DMS153 (cell line): ENCODE measurements at places on chromosomes 2 and 18.
A peak's percentile ranks its signal among the peaks of the same experiment; 100 is the strongest.

GRCh38 chr2:112166806-112167499 lies 28.8 kb downstream of the FBLN7 start:
- no peak for DNase-seq

DNA sequence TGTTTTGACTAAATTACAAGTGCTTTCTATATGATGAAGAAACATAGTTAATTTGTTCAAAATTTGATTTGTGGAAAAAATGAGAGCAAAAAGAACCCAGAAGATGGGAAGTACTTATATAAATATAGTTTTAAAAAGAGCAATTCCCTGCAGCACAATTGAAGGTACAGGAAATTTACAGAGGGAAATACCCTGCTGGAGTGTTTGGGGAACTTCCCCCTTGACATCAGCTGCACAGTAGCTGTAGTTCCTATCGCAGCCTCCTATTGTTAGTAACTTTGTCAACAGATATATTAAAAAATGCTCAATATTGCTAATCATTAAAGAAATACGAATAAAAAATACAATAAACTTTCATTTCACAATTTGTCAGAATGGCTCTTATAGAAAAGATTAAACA lies 1118.8 kb upstream of the ZEB2 start:
- no peak for DNase-seq

DNA sequence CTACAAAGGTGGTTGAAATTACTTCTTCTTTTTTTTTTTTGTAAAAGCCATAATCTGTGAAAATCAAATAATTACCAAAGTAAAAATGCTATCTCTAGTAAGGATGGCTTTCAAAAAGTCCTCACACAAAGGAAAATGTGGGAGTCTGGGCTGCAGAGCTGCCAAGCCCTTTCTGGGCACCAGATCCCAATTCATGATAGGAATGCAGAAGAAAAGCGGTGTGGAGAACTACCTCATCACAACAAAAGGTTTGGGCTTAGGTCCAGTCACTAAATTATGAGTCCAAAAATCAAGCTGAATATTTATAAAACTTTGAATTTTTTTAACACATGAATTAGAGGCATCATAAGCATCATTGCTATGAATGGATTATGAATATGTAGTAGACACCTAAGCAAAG lies 30.8 kb upstream of the EPHA4 start:
- no peak for DNase-seq

GRCh38 chr2:7745369-7745768 lies 828.2 kb downstream of the RNF144A start:
- DNase-seq: peak; percentile 23

DNA sequence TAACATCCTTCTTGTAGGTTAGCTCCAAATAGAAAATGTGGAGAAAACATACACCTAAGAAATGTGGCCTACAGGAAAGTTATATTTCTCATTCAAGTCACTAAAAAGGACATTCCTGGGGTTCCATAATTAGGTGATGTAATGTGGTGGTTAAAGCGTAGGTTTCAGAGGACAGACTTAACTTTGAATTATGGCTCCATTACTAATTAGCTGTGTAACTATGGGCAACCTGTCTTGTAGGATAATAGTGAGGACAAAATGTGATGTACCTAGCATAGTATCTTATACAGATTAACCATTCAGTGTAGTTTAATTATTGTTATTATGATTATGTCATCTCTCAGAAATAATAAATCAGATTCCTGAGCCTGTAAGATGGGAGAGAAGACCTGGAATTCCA lies 602.5 kb downstream of the TSN start:
- no peak for DNase-seq

DNA sequence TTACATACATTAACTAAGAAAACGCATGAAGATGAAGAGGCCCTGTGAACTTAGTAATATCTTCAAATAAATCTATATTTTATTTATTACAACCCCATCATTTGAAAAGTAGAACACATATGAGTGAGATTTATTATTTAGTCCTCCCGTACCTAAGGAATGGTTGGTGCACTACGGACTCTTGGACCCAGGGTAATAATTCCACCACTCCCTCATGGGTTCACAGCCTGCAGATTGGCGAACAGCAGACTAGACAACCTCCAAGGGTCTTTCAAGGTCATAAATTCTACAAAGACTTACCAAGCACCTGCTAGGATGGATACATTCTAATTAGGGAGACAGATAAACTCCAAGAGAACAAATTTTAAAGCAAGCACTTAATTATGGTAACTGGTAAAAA lies 51.6 kb downstream of the GALNT14 start:
- DNase-seq: no peak

GRCh38 chr2:230905448-230906421 lies 19.3 kb downstream of the GPR55 start:
- no peak for DNase-seq

- no peak for DNase-seq
These were observed 2.5 kb downstream of the TMBIM1 start for GRCh38 chr2:218289639-218290315.

GRCh38 chr2:6906165-6906741 lies 11.0 kb upstream of the RNF144A start:
- peak; percentile 8 for DNase-seq

GRCh38 chr18:63187791-63188460 lies 131.6 kb downstream of the BCL2 start:
- no peak for DNase-seq

DNA sequence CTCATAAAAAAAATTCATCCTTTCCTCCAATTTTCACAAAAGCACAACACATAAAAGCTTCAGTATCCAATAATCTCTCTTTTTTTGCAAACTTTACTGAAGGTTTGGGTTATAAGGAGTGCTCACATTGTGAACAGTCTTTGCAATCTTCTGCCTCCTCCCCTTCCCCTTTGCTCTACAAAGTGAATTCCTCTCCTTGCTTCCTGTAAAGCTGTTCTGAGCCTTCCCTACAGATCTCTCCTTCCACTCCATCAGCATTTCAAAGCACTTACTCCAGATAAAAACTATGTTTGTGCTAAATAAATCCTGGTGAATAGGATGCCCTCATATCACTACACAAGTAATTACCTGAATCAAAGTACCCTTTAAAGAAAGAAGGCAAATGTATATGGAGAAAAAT lies 4.6 kb upstream of the PDK1 start:
- DNase-seq: no peak

- DNase-seq: no peak
These were observed 148.8 kb downstream of the SMAD7 start for GRCh38 chr18:48801728-48802542.

DNA sequence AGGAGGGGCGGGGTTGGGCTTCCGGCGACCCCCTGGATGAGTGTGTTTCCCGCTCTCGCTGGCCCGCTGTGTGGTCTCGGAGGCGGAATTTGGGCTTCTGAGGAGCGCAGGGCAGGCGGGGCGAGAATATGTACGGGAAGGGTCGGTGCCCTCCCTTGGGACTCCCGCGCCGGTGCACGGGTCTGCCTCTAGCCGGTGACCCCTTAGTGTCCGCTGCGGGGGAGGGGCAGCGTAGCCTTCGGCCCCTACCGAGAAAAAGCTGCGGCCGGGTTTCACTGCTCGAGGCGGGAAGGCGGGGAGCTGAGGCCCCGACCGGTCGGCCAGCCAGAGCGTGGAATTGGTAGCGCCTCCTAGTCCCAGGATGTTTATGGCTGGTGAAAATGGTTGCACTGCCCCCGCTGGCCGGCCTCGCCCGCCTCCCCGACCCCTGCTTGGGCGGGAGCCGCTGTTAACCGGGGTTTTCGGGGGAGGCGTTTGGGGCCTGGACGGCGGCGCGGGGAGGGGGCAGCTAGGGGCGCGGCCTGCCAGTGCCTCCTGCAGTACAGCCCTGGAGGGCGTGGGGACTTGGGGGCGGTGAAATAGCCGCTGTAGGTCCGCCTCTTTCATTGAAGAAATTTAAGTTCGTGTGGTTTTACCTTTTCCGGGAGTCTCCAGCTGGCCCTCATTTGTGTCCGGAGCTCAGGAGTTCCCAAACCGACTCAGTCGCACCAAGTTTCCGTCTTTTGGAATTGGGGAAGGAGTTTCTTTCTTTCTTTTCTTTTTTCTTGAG lies at the start of gene UGP2:
Gene UGP2, plus strand, starts transcription at position 643 of the 769 bp plus-strand sequence. CDS start 290 bp downstream, outside the sequence.
- peak; percentile 75 for DNase-seq

GRCh38 chr2:11056614-11057013 lies 98.7 kb upstream of the SLC66A3 start:
- DNase-seq: peak; percentile 46

DNA sequence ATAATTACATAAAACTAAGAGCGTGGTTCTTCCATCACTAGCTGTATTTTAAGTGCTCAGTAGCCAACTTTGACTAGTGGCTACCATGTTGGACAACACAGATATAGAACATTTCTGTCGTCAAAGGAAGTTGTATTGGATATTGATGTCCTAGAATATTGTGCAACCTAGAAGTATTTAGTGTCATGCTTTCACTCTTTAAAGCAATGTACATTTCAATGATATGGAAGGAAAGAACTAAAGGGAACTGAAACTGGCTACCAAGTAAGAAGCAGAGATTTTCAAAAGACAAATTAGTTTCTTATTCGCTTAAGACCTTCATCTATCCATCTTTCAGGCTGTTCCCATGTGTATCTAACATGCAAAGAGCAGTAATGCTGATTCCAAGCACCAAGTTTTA lies 85.4 kb upstream of the EML6 start:
- DNase-seq: no peak

DNA sequence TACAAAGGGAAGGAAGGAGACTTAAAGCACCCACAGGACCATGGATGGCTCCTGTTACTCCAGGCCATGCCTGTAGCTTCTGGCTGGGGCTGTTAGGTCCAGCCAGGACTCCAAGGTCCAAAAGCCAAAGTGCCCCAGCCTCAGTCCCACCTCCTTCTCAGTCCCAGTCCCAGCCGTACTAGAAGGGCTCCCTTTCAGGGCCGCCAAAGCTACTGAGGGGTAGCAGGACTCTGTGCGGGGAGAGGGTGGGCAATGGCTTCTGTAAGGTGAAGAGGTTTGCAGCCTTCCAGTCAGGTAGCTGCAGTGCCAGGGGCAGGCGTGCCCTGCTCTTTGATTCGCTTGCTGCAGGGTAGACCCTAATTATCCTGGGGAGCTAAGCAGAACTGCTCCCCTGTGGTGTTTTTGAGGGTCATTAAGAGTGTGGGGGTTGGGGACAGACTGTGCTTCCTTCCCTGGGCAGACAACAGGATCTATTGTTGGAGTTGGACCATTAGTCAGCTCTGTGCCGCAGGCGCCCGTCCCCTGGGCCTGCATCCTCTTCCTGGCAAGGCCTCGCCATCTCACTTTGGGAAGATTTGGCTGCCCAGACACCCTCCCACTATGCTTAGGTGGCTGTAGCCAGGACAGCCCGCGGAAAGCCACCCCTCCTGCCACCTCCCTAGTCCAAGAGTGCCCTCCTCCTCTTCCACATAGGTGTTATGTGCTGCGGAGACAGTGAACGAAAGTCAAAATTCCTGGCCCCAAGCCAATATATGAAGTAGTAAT lies 118.8 kb downstream of the ZBTB7C start:
- peak; percentile 46 for DNase-seq

GRCh38 chr2:27738349-27739057 lies 33.0 kb upstream of the MRPL33 start:
- no peak for DNase-seq

- no peak for DNase-seq
These were observed 193.1 kb upstream of the ARL4C start for GRCh38 chr2:234689911-234690379.

- no peak for DNase-seq
These were observed 370.7 kb upstream of the SYT4 start for GRCh38 chr18:43648002-43648401.

DNA sequence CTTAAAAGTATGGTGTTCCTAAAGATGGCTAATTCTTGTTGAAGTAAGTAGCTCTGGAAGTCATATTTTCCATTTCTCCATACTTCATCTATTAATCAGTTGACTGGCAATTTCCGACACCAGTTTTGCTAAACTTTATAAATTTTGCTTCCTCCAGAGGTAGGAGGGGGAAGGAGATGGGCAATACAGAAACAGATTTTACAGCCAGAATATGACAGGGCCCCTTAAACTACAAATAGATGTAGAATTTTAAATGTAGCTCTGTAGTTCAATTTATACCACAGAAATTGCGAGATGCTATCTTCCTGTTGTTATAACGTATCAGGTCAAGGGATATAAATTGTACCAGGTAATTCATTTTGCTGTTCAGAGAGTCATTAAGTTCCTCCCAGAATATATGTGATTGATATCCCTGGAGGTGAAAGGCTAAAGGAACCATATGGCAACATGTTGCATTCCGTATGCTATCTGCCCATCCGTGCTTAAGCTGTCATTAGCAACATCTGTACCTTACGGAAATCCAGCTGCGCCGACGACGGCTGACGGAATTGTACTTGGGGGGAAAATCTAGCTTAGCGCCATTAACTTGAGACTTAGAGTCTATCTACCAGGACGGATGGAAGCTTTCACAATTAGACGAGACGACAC lies 8.4 kb upstream of the NR4A2 start:
- no peak for DNase-seq

GRCh38 chr2:108617617-108618016 lies 83.3 kb downstream of the LIMS1 start:
- DNase-seq: no peak

DNA sequence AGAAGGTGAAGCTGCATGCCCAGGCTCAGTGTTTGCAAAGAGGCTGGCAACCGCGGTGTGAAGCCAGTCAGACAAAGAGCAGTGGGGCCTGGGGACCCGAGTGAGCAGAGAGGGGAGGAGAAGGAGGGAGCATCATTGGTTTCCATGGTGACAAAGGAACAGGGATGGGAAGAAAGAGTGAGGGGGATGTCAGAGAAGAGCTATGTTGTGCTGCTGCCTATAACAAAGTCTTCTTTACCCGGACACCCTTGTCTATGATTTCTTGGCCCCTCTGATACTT lies 14.5 kb downstream of the TMEM247 start:
- DNase-seq: no peak

- DNase-seq: no peak
These were observed 61.2 kb downstream of the DIS3L2 start for GRCh38 chr2:232022718-232023117.

- peak; percentile 16 for DNase-seq
These were observed 6.3 kb downstream of the SNORC start for GRCh38 chr2:232876161-232876977.
